ENCODE measurements at places on chromosomes 13 and 19.

GRCh38 chr13:45773236-45773635, 71.1 kb downstream of the CBY2 start:
- no peak for ATAC-seq

DNA sequence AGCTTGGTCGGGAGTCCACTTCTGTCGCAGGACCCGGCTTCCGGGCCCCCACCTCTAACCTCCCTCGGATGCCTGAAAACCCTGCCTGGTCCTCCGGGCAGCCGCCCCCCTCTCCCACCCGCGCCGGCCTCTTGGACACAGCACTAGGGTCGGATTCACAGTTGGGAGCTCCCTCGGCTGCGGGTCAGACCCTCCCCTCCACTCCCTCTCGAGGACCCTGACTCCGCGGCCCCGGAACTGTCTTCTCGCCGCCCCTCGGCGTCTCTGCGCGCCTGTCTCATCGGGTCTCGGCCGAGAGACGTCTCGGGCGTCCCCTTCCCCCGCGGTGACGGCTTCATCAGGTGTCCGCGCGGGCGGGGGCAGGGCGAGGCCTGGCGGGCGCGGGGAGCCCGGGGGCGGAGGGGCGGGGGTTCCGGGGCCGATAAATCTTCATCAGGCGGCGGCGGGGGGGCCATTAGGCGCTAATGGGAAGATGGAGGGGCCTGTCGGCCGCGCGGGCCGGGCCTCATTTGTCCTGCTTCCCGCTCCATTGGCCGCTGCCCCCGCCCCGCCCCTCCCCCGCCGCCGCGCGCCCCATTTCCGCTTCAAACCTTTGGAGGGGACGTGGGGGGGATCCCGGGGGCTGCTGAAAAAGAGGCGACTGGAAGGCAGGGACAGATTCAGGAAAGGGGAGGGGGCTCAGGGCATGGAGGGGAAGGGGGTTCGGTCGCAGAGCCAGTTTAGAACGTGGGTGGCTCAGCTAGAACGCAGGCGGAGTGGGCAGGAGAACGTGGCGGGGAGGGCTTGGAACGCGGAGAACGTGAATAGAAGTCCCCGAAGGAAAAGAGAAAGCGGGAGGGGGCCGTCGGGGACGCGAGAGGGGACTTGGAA, 11.8 kb upstream of the ERFL start:
- peak; percentile 69 for ATAC-seq

DNA sequence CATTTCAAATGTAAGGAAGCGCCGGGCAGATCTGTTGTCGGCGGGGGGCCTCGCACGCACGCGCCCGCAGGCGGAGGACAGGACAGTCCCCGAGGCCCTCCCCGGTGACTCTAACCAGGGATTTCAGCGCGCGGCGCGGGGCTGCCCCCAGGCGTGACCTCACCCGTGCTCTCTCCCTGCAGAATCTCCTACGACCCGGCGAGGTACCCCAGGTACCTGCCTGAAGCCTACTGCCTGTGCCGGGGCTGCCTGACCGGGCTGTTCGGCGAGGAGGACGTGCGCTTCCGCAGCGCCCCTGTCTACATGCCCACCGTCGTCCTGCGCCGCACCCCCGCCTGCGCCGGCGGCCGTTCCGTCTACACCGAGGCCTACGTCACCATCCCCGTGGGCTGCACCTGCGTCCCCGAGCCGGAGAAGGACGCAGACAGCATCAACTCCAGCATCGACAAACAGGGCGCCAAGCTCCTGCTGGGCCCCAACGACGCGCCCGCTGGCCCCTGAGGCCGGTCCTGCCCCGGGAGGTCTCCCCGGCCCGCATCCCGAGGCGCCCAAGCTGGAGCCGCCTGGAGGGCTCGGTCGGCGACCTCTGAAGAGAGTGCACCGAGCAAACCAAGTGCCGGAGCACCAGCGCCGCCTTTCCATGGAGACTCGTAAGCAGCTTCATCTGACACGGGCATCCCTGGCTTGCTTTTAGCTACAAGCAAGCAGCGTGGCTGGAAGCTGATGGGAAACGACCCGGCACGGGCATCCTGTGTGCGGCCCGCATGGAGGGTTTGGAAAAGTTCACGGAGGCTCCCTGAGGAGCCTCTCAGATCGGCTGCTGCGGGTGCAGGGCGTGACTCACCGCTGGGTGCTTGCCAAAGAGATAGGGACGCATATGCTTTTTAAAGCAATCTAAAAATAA, 18.2 kb downstream of the IL17D start:
- peak; percentile 66 for ATAC-seq

- peak; percentile 88 for ATAC-seq
These were observed 2.1 kb downstream of the PNMA8C start for GRCh38 chr19:46426506-46427162.

DNA sequence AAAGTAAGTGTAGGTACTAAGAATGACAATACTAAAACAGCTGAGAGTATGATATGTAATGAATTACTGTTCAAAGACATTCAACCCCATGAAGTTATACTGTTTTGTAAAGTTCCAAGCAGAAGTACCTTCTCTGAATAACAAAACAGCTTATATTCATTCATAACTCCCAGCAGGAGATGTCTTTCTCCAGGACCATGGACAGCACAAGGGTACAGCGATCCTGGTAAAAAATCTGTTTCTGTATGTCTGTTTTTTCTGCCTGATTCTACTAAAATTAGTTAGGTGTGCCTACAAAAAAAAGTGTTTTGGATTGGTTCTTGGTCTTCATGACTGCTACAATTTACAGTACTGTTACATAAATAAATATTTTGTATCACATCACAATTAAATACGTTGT, 172.5 kb upstream of the SLITRK5 start:
- no peak for ATAC-seq

DNA sequence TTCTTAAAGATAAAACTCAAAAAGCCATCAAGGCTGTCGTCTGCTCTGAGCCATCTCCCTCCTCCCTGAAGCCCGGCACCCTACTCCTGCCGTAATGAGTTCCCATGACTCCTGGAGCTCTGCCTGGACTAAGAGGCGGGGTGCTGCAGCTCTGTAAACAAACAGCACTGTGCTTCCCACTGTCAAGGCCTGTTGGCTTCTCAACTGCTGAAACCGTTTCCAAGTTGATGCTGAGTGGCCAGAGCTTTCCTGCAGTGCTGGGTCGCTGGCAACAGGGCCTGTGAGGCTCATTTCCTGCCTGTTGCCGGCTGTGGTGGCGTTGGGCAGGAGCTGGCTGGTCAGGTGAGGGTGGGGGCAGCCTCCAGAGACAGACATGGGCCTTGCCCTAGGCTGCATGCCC, 26.7 kb upstream of the ISYNA1 start:
- peak; percentile 69 for ATAC-seq

DNA sequence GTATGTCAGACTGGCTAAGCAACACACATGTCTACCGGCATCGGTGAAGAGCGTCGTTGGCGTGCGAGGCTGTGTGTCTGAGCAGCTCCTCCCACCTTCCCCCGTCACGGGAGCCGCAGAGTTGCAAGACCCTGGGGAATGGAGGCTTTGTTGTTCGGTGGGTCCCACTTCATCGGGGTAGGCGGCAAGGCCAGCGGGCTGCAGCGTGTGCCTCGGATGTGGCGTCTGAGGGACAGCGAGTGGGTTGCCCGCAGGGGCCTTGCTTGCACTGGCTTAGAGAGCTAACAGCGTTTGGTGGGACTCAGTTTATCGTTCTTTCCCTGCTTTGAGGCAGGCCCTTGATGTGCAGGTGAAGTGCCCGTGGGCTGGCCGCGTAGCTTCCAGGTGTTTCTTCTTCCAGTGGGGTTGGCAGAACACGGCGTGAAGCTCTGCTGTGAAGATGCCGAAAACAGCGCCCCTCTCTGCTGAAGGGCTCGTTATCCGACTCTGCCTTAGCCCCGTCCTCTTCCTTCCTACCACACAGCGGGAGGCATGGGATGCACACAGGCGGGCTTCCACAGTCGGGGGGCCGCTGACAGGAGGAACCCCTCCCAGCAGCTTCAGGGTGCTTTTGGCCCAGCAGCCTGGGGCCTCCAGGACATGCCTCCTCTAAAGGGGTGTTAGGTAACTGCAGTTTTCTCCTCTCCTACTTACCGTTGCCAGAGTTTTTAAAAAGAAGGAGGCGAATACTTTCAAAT, 85.2 kb downstream of the ATP11A start:
- ATAC-seq = no peak

DNA sequence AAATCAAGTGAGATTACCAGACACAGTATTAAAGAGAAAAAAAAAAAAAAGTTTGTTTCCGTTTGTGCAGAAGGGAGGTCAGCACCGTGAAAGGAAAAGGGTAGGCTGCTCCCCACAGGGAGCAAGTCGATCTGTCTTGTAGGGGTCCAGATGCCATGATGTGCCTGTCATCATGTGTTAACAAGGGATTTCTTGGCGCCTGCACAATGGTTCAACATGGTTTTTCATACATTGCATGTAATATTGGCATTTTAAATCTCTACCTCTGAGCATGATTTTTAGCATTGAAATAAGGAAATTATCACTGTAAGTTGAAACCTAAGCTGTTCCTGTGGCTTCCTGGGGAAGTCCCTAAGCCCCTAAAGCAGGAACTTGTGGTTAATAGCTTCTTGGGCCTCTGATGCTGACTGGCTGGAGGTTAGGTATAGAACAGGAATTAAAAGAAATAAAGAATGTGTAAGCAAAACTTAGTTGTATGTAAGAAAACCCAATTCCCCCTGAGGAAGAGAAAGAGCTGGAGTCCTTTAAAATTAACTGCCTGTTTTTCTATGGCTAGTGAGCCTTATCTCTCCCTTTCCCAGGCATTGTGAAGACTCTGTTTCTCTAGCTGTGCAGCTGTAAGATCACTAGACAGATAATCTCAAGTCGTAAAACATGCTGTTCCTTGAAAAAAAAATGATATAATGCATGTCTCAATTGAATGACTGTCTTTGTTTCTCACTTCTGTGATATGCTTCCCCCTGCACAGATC, 7.4 kb upstream of the FCGBP start:
- no peak for ATAC-seq

- ATAC-seq = peak; percentile 12
These were observed 17.2 kb upstream of the ZBTB7A start for GRCh38 chr19:4083677-4084546.

Data from motor neuron (in vitro differentiated cells).